Kidney capillary endothelial cell (primary cell): ENCODE measurements at places on chromosomes 5 and 9.
A peak's percentile ranks its signal among the peaks of the same experiment; 100 is the strongest.

DNA sequence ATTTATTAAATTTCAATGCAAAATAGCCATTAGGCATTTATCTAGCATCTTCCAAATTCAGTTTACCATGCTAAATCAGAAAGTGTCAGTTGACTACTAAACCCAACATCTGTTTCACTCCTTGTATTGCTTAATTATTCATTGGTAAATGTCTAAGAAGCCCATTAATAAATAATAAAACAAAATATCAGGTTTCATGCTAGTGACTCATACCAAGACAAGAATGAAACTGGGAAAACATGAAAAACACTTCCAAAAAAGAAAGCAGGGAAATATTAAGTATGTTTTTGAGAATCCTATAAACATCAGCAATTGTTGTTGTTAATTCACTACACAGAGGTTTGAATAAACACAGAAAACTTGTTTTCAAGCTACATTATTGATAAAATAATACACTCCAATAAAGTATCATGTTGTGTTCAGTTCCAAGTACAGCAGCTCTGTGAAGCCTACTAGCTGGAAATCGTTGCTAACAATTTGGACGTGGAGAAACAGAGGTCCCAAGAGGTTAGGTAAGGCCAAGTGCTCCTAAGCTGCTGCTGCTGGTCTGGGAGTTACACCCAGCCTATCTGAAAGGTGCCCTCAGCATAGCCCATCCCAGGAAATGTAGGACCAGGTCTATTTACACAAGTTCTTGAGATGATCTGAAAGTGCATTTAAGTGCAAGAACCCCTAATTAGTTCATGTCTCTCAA is 78.8 kb downstream of the GNAQ start:
- no peak for DNase-seq

GRCh38 chr9:121545150-121545874 is 45.7 kb upstream of the GGTA1 start:
- no peak for DNase-seq

DNA sequence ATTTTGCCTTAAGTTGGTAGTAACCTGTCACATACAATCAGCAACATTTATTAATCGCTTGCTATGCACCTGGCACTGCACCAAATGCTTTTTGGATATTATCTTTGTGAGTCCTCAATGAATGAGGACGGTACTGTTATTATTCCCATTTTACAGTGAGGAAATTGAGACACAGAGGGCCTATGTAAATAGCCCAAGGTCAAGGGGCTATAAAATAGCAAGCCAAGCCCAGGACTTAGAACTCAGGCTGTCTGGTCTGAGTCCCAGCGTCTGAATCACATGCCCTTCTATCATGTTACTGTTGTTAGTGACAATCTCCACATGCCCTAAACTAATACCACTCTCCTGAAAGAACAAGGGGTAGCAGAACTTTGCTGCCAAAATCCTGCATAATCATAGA is 60.0 kb downstream of the ERAP1 start:
- DNase-seq = no peak

DNA sequence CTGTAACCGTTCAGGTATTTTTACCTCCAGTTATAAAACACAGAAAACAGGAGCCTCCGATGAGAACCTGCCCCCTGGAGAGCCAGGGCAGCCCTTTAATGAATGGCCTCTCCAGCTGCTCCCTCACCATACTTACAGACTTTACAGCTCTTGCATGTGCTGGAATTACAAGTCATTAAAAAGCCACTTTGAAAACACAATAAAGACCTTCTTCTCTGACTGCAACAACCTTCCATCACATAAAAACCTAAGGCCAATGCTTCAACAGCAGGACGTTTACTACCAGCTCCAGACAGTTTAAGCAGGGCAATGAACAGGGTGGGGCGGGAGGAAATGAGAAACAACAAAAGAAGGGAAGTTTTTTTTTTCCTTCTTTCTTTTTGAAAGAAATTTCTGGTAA is 213.8 kb downstream of the MLLT3 start:
- DNase-seq = no peak

- no peak for DNase-seq
Observed at GRCh38 chr5:138303372-138303771, 28.2 kb downstream of the CDC25C start.

DNA sequence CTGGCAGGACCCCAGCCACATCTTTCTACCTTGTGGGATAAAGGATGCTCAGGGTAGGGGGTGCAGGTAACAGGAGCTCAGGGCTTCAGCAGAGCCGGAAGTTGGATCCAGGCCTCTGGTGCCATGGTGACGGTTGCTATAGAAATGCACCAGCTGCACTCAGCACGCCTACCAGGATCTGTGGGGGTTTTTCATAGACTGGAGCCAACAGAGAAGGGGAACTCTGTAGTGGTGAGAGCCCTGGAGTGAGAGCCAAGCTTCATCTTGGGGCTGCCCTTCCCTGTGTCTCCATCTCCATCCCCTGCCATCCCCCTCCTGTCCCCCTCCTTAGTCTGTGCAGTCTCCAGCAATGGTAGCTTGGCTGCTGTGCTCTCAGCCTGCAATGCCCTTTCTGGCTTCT is 27.5 kb upstream of the BOD1 start:
- no peak for DNase-seq

DNA sequence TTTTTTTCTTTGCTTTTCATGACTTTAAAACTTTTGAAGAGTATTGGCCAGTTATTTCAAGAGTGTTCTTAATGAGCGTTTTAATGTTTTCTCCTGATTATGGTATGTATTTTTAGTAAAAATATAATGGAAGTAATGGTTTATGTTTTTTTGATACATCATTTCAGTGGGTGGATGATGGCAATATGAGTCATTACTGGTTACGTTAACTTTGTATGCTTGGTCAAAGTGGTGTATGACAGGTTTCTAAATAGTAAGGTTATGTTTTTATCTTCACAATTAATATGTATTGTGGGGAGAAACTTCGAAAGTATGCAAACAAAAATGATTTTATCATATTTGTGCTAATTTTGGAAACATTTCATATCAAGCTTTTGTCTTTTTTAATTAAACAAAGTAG is 176.7 kb upstream of the PRDM9 start:
- no peak for DNase-seq

- peak; percentile 46 for DNase-seq
Observed at GRCh38 chr9:109110329-109111021, 9.3 kb downstream of the TMEM245 start.

- no peak for DNase-seq
Observed at GRCh38 chr5:91340532-91340931, 42.6 kb downstream of the ARRDC3 start.

DNA sequence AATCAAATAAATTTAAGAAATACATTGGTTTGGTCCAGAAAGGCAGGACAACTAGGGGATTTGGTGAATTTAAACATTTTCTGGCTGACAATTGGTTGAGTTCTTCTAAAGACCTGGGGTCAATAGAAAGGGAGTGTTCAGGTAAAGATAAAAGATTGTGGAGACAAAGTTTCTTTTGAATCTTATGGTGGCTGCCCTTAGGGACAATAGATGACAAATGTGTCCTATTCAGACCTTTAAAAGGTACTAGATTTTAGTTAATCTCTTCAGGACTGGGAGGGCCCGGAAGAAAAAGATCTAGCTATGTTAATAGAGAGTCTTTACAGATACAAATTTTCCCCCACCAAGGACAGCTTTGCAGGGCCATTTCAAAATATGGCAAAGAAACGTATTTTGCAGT is 35.9 kb downstream of the PLEKHG4B start:
- no peak for DNase-seq

DNA sequence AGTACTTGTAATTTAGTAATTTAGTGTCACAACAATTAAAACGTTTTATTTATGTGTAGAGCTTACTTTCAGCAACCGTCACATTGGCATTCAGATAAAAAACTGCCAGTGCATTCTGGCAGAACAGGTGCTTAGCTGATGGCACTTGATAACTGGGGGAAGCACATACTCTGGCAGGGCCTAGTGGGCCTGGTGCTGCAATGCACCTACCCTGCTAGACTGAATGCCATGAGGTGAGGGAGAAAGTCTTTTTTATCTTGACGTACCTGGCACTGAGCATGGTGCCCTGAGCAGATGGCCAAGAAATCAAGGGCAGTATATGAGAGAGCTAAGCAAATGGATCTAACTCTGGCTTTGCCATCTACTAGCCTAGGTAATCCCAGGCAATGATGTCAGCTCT is 280.6 kb upstream of the EFNA5 start:
- DNase-seq = no peak

- no peak for DNase-seq
Observed at GRCh38 chr5:109316634-109317033, 93.1 kb downstream of the PJA2 start.

- DNase-seq = no peak
Observed at GRCh38 chr5:16313761-16314160, 134.2 kb upstream of the MARCHF11 start.
